ENCODE measurements at places on chromosomes 6 and 20. TPM values are rescaled to one million over a fixed set of nuclear protein-coding genes. Genes with fewer than 3 reads are reported as not detected.
A peak's percentile ranks its signal among the peaks of the same experiment; 100 is the strongest.

The MICA gene
- total RNA-seq, result 9.7 TPM

The ULBP2 gene
- total RNA-seq, result 9.6 TPM

The EYS gene
- 2.6 TPM for total RNA-seq

DNA sequence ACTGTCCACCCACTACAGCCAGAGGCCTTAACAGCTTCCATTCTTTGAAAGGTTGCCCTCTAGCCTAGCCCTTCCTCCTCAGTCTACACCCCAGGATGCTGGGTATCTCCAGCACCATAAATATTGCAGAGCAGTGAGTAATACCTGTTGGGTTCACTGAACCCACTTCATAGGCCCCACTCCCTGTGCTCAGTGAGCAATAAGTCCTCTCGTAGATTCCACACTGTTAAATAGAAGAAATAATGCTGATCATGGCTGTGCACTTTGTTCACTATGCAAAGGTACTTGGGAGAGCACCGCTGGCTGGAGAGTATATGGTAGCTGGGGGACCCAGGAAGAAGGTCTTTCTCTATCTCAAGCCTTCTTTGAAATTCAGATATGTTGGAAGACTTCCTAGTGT lies 87.3 kb downstream of the RSPH3 start:
- ATAC-seq, result no peak

DNA sequence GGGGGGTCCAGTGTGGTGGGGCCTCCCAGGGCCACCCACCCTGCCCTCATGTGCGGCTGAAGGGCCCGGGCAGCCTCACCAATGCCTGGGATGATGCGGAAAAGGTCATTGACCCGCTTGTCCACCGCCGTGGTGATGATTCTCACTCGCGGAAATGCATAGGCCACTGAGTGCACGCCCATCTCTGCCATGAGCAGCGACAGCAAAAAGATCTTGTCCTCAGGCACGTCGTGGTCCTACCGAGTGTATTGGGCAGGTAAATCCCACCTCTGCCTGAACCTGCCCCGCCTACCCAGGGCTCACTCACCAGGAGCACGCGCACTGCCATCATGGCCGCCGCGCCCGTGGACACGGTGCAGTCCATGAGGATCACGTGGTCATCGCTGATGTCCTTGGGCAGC lies 16.1 kb downstream of the UCKL1 start:
- ATAC-seq, result no peak

DNA sequence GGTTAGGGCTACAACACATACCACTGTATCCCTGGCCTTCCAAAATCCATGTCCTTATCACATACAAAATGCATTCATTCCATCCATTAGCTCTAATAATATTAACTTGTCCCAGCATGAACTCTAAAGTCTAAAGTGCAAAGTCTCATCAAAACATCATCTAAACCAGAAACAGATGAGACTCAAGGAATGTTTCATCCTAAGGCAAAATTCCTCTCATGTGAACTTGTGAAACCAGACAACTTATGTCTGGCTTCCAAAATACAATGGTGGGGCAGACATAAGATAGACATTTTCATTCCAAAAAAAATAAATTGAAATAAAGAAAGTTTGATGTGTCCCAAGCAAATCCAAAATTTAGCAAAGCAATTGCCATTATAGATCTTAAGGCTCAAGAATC lies 257.4 kb downstream of the HTR1B start:
- ATAC-seq, result no peak

DNA sequence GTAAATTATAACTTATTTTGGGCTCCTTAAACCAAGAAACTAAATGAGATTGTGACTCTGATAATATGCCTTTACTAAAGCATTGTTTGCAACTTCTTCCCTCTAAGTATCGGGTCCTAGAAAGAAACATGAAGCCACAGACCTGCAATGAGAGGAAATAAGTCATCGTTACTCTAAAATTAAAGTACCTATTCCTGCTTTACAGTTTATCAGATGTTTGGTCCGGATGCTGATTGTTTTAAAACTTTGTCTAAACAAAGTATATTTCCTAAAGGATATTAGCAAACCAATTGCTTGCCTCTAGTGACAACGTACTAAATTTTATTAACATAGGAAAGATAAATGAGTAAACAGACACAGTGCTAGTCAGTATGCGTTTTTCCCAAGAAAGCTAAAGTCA lies 216.8 kb downstream of the GJA1 start:
- ATAC-seq, result no peak

GRCh38 chr6:15405129-15406068 lies 159.5 kb downstream of the JARID2 start:
- ATAC-seq, result peak; percentile 69

DNA sequence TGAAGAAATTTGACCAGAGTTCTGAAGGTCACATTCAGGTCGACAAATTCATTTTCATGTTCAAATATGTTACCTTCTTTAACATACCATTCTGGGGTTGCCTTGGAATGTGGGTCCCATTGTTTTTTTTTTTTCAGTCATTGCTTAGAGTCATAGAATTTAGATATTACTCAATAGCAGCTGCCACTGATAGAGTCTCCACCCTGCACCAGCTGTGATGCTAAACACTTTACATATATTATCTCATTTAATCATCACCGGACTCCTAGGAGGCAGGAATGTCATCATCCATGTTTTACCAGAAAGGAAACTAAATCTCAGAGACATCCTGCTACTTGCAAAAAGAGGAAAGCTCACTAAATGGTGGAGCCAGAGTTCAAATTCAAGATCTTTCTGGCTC lies 204.7 kb downstream of the ESR1 start:
- peak; percentile 98 for ATAC-seq

GRCh38 chr20:56631990-56632327 lies 2.9 kb downstream of the TFAP2C start:
- no peak for ATAC-seq

GRCh38 chr6:166849749-166850183 lies 106.6 kb downstream of the RNASET2 start:
- ATAC-seq, result peak; percentile 56

GRCh38 chr6:82970839-82971238 lies 94.8 kb downstream of the UBE3D start:
- peak; percentile 64 for ATAC-seq

- ATAC-seq, result no peak
These were observed 716.0 kb downstream of the KIF16B start for GRCh38 chr20:15857173-15857784.

DNA sequence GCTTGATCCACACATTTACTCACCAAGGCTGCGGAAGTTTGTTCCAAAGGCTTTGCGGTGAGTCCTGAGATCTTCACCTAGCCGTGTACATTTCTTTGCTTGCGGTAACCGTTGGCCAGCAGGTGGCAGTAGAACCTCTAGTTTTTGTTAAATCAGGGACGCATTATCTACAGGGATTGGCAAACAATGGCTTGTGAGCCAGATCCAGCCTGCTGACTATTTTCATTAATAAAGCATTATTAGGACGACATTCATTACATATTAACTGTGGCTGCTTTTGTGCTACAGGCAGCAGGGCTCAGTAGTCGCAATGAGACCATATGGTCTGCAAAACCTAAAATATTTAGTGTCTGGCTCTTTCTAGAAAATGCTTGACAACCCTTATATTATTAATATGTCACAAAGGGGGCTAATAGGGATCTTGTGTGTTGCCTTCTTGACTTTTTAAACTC lies 174.1 kb downstream of the DOK5 start:
- ATAC-seq, result peak; percentile 90

DNA sequence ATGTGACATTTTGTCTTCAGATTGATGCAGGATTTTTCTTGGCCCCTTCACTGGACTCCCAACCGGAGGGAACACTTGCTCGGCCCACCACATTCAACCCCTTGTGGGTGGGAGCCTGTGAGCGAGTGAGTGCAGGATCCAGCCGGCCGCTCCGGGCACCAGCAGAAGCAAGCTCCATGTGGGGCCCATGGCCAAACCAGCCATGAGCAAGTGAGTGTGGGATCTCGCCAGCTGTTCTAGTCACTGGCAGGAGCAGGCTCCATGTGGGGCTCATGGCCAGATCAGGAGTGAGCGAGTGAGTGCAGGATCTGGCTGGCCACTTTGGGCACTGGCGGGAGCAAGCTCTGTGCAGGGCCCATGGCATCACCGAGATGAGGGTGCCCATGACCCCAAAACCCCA lies 42.6 kb downstream of the OSTM1 start:
- no peak for ATAC-seq

GRCh38 chr20:651713-652614 lies 1.0 kb downstream of the SRXN1 start:
- ATAC-seq, result no peak

DNA sequence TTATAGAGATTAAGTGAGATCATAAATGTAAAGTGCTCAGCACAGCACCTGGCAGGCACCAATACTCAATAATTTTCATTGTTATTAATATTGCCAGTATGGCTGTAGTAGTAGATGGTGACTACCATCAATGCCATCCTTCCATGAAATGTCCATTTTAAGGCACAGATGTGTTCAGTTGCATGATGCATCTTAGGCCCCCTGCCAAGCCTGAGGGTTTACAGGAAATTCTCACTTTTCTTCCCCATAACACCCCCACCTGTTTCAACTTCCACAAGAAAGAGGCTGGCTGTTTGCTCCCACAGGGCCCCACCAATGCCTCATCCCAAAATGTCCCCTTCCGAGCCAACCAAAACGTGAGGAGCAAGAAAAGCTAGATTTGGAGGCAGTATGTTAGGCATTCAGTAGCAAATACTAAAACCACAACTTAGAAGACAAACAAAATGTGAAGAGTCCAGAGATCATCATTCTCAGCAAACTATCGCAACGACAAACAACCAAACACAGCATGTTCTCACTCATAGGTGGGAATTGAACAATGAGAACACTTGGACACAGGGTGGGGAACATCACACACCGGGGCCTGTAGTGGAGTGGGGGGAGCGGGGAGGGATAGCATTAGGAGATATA lies 110.6 kb upstream of the NHSL1 start:
- ATAC-seq, result no peak
